ENCODE measurements at places on chromosomes 7 and 10.

- DNase-seq = no peak
Observed at GRCh38 chr7:72343991-72344390, 68.1 kb downstream of the CALN1 start.

- no peak for DNase-seq
Observed at GRCh38 chr10:131851346-131851745, 49.5 kb upstream of the PPP2R2D start.

DNA sequence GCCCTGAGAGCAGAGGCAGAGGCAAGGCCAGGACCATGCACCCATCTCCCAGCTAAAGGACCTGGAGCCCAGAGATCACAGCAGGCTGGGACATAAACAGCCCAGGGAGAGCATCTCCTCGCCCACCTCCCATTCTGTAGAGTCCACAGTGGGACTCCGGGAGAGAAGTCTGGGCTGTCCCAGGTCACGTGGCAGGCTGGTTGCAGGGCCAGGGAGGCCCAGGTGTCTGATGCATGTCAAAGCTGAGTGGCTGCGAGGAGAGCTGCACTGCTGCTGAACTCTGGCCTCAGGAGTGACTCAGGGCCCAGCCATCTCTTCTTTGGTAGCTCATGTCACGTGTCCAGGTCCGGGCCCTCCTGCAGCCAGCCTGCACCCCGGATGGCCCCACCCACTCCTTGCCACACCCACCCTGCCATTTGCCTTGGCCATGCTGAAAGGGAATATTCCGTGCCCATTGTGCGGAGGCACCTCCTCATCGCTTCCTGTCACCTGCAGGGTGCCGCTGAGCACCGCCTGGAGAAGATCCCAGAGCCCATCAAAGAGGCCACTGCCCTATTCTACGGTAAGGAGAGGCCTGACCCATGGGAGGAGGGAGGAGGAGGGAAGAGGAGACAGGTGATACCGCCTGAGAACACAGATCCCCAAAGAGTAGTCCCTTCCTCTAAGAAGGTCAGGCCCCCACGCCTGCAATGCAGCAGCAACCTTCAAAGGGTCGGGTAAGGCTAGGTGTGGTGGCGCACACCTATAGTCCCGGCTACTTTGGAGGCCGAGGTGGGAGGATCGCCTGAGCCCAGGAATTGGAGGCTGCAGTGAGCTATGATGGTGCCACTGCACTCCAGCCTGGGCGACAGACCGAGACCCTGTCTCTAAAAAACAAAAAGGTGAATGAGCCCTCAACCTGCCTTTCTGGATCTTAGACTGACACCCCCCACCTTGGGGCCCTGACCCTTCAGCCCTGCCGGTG lies 12.6 kb upstream of the SH2B2 start:
- no peak for DNase-seq

DNA sequence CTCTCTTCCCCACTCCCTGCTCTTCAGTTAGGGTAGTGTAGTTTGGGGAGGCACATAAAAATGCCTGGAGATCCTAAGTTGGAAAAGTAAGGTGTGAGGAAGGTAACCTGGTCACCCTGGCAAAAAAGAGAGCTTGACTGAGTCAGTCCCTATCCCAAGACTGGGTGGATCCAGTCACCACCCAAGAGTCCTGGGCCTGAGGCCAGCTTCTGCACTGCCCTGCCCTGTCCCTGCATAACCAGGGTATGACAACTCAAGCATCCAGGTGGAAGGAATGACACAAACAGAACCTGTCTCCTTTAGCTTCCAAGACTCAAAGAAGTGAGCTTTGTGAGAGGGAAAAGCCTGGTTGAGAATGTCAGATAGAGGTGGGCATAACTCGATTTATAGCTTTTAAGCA lies 26.9 kb upstream of the SORBS1 start:
- DNase-seq = no peak

GRCh38 chr10:94083662-94084265 lies 90.0 kb downstream of the PLCE1 start:
- DNase-seq = no peak

- peak; percentile 74 for DNase-seq
Observed at GRCh38 chr10:23294638-23295247, 49.9 kb downstream of the C10orf67 start.

DNA sequence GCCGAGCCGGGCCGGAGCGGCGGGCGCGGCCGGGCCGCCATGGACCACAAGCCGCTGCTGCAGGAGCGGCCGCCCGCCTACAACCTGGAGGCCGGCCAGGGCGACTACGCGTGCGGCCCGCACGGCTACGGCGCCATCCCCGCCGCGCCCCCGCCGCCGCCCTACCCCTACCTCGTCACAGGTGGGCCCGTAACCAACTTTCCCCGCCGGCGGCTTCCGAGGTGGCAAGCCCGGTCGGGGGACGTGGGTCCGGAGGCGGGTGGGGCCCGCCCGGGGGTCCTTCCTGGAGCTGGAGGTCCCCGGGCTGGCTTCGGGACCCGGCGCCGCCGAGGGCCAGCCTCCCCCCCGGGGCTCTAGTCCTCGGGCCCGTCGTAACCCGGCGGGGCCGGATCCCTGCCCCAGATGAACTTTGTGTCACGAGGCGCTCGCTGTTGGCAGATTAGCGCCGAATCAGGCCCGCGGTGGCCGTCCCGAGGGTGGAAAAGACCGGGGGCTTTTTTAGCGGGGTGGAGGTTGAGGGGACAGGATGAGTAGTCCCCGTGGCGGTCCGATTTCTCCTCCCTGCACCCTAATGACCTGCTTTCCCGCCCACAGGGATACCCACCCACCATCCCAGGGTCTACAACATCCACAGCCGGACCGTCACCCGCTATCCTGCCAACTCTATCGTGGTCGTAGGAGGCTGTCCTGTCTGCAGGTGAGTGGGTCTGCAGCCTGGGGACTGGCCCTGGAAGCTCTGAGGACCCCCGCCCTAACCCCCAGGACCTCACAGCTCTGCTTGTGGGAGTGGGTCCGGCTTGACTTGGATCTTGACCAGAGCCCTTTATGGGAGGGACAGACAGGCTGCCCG lies 496 bp downstream of the BRI3 start:
- no peak for DNase-seq

DNA sequence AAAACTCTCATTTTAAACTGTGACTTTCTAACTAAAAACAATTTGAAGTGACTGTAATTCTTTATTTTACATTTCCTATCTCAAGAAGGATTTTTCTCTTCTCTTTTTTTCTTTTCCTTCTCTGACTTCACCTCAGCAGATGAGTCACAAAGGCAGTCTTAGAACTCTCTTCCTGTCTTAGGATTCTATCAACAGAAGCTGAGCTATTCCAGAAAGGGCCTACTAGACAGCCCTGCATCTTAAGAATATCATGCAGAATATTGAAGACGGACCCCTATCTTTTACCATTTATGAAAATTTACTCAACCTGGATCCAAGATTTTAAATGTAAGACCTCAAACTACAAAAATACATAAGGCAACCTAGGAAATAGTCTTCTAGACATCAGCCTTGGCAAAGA lies 365.7 kb upstream of the SEMA3C start:
- no peak for DNase-seq

- no peak for DNase-seq
Observed at GRCh38 chr7:75789361-75789924, 17.4 kb upstream of the CCL26 start.

GRCh38 chr7:31192986-31193385 lies 140.9 kb downstream of the ADCYAP1R1 start:
- peak; percentile 92 for DNase-seq

- DNase-seq = no peak
Observed at GRCh38 chr7:26500749-26501352, 209.2 kb downstream of the SNX10 start.

- DNase-seq = no peak
Observed at GRCh38 chr7:99003419-99003818, 125.1 kb downstream of the TRRAP start.

- no peak for DNase-seq
Observed at GRCh38 chr7:139749545-139749944, 28.3 kb downstream of the HIPK2 start.

GRCh38 chr7:66170309-66171231 lies 34.6 kb upstream of the TPST1 start:
- DNase-seq = no peak

DNA sequence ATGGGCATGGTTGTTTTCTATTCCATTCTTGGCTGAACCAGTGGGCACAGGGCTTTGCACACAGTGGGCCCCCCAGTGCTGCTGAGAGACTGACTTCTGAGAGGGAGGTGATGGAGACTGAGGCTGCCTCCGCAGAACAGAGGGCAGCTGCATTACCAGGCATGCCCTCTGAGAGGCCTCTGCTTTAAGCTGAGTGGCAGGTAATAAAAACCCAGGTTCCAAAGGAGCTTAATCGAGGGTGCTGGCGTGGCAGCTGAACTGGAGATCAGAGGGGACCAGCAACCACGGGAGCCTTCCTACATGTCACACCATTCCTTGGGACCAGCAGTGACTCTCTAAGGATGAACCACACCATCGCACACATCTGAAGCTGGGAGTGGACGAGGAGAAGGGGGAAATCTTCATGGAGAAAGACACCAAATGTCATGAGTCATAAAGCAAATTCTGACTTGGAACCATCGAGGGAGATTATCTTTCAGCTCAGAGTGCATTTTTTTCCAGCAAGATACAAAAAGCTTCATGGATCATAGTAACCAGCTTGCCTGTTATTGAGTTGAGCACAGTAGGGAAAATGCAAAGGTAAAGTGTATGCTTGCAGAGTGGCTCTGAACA lies 24.6 kb downstream of the HIPK2 start:
- DNase-seq = no peak

GRCh38 chr10:87930934-87931835 lies 67.8 kb downstream of the PTEN start:
- no peak for DNase-seq

DNA sequence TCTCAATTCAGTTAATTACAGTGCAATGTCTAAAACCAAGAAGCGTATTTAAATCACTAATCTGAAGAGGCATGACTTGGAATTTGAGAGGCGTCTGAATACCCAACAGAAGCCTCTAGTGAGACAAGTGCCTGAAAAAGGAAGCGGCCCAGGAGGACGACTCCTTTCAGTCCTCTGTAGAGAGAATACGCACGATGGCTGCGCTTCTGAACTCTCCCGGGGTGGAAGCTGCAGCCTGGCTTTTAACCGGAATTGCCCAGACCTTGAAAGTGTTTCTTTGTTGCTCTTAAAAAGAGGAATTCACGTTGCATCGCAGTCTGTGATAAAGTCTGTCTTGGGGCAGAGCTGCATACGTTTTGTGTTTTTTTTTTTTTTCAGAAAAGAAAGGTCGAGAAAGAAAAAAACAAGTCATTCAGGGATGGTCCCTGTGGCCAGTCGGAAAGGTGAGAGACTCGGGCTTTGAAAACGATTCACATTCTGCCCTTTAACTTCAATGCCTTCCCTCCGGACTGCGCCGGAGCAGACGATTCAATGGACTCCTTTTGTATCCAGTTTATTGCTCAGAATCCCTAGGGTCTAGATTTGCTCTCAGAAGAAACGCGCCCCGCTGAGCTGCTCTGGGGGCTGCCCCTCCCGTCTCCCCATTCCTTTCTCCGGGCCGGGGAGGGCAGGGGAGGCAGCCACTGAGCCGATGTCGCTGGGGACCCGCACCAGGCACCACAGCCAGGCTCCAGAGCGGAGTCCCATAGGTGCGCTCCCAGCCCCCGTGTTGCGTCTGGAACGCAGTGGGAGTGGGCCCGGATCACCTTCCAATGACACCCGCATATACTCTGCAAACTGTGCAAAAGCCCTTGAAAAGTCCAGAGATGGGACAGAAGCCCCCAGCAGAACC lies 994 bp upstream of the PTF1A start:
- DNase-seq = peak; percentile 85

GRCh38 chr7:142196066-142196840 lies 61.6 kb downstream of the PRSS58 start:
- DNase-seq = no peak

GRCh38 chr7:518630-519483 lies 789 bp downstream of the PDGFA start:
- peak; percentile 81 for DNase-seq

DNA sequence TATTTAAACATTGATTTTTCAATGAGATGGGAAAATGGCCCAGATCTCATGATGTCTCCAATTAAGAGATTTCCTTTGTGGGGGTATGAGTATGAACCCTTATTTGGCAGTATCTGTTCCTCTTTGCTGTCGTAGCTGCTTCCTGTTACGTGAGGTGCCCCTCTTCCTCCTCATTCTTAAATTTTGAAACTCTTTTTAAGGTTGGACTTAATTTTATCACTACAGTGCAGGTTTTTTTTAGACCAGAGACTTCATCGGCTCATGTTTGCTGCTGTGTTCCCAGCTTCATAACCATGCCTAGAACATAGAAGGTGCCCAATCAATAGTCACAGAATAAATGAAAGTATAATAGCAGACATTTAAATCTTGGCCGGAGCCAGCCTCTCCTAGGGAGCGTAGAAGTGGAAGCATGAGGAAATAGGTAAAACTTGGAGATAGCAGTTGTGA lies 2.4 kb downstream of the MIOS start:
- no peak for DNase-seq
